ENCODE measurements at places on chromosomes 16 and 17. TPM values are rescaled to one million over a fixed set of nuclear protein-coding genes. Genes with fewer than 3 reads are reported as not detected.

DNA sequence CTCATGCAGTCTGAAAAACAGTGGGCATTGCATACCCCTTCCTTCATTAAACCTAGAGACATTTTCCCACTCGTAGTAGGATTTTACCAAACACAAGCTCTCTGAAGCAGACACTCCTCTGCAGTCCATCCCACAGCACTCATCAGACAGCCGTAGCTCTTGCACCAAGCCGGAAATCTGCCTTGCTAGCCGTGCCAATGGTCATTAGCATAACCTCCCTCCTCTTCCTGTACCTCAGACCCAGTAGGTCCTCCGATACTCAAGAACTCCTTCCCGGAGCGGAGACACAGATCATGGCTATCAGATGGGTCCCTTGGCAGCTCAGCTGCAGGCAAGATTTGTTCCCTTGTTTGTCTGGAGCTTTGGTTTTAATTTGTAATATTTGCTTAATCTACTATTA is 483.1 kb upstream of the PSMD7 start:
- DNase-seq, result no peak

Gene NLRC3
- total RNA-seq, result 0.23 TPM

Gene TRIM72
- not detected for total RNA-seq

- no peak for DNase-seq
Observed at GRCh38 chr17:79862771-79863440, 23.7 kb upstream of the CBX4 start.

DNA sequence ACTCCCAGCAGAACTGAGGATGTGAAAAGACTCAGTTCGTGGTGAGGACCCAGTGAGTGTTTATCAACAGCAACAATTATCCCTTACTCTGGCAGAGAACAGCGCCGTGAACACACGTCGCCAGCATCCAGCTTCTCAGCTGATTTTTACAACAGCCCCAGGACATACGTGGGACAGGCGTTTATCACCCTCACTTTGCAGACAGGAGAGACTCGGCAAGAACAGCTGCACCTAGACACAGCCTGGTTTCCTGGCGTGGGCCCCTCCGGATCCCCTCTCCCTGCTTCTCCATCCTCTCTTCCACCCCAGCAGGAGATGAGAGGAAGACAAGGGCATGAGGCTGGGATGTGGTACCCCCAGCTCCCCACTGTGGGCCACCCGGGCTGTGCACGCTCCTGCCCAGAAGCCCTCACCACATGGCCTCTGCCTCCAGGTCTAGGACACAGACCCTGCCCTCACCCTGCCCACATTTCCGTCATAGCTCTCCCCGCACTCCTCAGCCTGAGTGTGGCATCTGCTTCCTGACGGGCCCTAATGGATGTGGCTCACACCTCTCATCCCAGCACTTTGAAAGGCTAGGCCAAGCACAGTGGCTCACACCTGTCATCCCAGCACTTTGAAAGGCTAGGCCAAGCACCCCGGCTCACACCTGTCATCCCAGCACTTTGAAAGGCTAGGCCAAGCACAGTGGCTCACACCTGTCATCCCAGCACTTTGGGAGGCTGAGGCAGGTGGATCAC is 17.5 kb downstream of the ABR start:
- no peak for DNase-seq

Gene ZPBP2
- not detected for total RNA-seq

DNA sequence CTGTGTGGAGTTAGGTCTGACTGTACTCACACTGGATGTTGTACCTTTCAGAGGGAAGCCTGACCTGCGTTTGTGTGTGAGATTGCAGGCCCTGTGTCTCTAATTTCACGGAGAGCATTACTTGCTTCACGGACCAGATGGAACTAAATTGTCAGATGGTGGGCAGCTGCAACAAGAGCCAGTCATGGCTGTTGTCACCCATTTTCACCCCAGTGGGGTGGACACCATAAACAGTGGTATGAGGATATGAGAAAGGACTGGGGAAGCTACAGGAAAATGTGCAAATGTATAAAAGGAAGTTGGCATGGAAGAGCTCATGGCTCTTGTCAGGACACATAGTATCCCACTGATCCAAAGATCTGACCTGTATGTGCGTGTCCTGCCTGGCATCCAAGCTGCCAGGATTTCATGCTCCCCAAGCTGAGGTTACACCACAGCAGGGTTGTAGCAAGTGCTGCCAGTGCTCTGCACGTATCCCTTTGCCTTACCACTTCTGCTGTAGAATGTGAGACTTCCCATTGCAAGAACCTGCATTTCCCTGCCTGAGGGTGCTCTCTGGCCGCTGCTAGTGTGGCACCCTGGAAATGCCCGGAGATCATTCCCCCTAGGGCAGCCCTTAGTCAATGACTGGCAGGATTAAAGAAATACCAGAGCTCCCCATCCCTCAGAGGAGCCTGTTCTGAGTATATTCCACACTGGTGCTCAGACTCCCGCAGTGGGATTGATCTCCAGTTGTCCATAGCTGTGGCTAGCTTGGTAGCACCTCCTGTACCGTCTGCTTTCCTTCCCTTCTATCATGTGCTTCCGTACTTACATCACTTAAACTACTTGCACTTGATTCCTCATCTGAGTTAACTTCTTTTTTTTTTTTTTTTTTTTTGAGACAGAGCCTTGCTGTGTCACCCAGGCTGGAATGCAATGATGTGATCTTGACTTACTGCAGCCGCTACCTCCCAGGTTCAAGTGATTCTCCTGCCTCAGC is 70.4 kb upstream of the TANC2 start:
- peak; percentile 59 for DNase-seq

DNA sequence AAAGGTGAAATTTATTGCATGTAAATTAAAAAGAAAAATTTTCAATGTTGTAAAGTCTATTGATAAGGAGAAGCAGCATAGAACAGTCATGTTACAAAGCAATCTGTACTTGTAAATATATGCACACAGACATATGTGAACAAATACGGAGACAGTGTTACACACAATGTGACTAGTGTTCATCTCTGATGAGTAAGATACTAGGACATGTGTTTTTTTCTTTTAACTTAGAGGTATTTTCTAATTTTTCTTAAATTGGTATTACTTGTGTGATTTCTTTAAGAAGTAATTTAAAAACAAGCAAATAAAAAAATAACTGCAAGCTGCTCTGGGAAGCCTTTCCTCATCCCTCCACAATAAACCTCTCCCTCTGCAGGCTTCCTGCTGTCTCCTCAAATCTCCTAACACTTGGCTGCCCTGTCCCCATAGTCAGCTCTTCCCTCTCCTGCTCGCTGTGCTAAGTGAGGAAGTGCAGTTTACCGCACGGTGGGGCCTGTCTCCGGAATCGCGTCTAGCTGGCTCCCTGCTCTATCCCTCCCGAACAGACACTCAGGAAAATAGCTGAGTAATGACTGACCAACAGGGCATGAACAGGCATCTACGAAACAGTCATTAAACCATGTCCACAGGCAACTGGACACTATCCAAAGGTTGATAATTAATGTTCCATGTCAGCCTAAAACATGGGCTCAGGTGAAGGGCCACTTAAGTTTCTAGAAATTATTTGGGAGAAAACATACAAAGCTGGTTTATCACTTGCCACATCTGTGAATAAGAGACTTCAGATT is 35.9 kb downstream of the CMTM4 start:
- peak; percentile 88 for DNase-seq

- DNase-seq, result no peak
Observed at GRCh38 chr17:21375757-21376080, 438 bp upstream of the KCNJ12 start.

GRCh38 chr17:46764000-46764708 is 54.3 kb downstream of the WNT3 start:
- DNase-seq, result no peak

Gene ASPHD1
- 43.3 TPM for total RNA-seq

Gene ZG16B
- total RNA-seq, result not detected

Gene DHRS7B
- total RNA-seq, result 17.2 TPM

Gene GPR142
- total RNA-seq, result not detected

DNA sequence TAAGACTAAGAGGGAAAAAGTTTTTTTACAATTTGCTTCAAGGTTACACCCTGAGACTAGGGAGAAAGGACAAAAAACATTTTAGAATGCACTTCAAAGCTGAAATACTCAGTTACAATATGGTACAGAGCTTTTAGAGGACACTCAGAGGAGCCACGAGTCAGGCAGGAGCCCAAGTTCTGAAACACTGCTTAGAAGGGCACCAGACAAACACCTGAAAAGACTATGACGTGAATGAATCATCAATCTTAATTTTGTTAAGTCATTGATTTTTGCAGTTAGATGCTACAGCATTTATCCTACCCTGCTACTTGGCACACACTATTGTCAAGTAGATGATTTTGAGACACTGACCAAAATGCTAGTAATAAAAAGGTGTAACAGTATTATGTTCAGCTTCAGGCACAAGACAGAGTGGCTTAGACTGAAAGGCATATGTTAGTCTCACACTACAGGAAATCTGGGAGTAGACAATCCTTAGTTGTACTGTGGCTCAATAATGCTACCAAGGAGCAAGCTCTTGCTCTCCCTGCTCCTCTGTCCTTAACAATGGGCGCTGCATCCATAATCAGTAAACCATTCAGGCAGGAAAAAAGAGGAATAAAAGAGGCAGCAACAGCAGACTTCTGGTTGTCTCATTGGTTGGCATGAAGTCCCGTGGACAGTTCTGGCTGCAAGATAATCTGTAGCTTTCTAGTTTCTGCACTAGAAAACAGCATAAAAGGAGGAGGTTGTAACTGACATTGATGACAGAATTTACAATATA is 151.8 kb downstream of the ABCA8 start:
- no peak for DNase-seq

DNA sequence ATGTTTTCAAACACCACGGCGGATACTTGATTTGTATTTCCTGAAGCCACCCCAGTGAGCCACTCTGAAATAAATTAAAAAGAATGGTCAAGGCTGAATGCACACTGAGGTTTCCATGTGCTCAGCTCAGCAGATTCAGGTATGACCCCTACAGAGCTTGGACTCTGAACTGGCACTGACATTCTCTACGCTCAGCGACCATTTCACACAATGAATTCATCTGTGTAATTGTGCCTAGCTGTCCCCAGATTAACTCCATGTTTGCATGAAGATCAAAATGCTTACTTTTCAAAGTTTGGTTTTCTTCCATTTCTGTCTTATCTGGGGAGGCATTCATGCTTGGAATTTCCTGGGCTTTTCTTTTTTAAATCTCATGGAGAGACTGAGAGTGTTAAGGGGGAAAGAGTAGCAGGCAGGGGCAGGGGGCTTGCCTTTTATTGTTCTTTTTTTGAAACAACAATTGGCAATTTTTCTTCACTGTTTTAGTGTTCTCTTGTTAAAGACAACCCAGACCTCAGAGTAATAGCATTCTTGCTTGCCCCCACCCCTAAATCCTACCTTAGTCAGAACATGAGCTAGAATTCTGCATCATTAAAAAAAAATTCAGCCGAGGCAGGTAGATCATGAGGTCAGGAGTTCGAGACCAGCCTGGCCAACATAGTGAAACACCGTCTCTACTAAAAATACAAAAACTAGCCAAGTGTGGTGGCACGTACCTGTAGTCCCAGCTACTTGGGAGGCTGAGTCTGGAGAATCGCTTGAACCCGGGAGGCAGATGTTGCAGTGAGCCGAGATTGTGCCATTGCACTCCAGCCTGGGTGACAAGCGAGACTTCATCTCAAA is 85.5 kb upstream of the HNF1B start:
- no peak for DNase-seq

- no peak for DNase-seq
Observed at GRCh38 chr17:74803388-74803930, 27.3 kb upstream of the NAT9 start.

DNA sequence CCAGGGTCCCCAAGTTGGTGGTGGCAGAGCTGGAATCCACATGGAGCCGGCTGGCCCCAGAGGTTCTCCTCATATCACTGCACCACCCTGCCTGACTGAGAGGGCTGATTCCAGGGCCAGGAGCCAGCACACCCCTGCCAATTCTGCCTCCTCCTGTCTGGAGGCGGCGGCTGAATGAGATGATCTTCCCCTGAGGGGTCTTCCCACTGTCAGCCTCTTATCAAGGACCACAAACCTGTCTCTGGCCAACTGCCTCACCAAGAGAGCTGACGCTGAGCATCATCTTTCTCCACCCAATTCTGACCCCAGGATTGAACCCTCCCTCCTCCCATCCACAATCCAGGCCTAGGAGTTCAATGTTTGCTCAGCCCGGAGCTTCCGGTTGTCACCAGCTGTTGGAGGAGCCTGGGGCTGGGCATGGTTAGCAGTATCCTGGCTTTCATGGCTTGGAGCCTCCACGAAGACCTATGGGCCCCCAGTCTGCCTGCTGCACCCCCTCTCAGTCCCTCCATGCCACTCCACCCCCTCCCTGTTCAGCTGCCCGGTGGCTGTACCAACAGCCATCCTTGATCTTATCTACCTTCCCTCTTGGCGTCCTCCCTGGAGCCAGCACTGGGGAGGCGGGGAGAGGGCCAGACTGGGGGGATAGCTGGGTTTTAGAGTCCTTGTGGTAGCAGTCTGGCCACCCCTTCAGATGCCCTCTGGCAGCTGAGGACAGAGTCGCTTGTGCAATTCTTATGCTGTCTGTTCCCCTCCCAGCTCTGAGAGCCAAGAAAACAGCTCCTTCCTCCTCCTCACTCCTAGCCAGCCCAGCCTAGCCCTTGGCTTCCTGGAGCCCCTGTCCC is 25.6 kb downstream of the ABCC3 start:
- no peak for DNase-seq

- DNase-seq, result no peak
Observed at GRCh38 chr17:8762012-8762411, 3.7 kb upstream of the SPDYE4 start.

DNA sequence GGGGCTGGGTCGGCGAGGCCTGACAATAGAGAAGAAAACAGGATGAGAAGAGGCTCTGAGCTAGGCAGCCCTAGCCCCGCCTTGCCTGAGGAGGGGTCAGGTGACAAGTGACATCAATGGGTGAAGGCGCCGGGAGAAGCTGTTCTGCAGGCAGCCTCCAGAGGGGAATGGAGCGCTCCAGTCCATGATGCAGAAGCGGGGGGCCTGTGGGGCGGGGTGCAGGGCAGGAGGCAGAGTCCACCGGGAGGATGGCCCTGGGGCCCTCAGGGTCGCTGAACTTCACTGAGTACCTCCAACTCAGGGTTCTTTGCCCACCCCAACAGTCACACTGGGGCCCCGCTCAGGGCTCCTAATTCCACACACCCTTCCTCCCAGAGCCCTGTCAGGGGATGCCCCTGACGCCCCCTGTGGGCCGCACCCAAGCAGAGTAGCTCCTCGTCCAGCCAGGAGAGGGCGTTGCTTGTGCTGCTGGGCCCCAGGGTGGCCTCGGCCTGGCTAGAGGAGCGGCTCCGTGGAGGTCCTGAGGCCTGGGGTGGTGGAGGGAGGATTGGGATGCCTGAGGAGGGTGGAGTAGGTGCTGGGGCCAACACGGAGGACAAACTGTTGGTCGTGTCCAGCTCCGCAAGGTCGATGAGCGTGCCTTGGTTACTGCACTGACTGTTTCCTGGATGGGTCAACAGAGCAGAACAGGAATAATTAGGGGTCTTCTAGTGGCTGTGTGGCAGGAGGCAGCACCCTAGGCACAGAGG is 20.8 kb downstream of the GGA3 start:
- DNase-seq, result no peak

Gene KIF19
- not detected for total RNA-seq

- peak; percentile 83 for DNase-seq
Observed at GRCh38 chr16:81945665-81946064, 65.6 kb downstream of the SDR42E1 start.

Gene MAZ
- 247 TPM for total RNA-seq

Gene ADAM11
- total RNA-seq, result 0.43 TPM

All from astrocyte (in vitro differentiated cells and primary cell).